ENCODE measurements at places on chromosomes 6 and 20.

DNA sequence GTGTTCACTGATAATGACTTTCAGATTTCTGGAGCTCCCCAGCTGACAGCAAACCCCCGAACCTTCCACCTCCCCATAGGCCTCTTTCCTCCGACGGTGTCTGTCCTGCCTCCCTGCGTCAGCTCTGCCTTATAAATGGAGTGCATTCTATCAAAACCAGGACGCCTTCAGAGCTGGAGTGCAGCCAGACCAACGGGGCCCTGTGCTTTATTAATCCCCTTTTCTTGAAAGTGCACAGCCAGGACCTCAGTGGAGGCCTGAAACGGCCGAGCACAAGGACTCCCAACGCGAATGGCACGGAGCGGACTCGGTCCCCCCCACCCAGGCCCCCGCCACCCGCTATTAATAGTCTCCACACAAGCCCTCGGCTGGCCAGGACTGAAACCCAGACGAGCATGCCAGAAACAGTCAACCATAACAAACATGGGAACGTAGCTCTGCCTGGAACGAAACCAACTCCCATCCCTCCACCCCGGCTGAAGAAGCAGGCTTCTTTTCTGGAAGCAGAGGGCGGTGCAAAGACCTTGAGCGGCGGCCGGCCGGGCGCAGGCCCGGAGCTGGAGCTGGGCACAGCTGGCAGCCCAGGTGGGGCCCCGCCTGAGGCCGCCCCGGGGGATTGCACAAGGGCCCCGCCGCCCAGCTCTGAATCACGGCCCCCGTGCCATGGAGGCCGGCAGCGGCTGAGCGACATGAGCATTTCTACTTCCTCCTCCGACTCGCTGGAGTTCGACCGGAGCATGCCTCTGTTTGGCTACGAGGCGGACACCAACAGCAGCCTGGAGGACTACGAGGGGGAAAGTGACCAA lies 42.3 kb upstream of the NAA20 start:
- DNase-seq = no peak

GRCh38 chr6:154457046-154457713 lies 53.3 kb downstream of the CNKSR3 start:
- no peak for DNase-seq

DNA sequence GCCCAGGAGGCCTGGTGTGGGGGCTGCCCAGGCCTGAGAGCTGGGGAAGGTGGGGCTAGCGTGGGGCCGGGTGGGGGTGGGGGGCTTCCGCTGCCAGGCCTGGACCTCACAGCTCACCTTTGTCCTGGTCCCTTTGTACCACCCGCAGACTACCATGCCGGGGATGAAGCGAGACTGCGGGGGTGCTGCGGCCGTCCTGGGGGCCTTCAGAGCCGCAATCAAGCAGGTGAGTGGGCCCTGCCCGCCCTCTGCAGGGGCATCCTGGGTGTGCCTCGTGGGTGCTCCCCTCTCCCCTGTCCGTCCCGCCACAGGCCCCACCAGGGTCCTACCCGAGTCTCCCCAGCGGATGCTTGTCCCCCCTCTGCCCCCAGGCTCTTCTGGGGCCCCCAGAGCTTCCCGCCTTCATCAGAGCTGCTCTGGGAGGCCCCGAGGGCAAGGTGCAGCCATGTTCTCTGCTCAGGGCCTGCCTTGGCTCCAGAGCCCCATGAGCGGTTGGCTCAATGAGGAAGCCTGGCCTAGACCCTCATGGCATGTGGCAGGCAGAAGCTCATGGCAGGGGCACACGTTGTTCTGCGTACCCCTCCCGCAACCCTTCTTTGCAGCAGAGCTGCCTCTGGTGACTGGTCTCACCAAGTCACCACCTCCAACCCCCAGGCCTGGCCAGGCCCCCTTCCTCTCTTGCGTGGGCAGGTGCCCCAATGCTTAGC lies 14.5 kb downstream of the NPEPL1 start:
- DNase-seq = no peak

GRCh38 chr6:100283285-100283684 lies 181.4 kb downstream of the SIM1 start:
- no peak for DNase-seq

GRCh38 chr20:19815553-19815991 lies 57.5 kb downstream of the RIN2 start:
- DNase-seq = no peak

DNA sequence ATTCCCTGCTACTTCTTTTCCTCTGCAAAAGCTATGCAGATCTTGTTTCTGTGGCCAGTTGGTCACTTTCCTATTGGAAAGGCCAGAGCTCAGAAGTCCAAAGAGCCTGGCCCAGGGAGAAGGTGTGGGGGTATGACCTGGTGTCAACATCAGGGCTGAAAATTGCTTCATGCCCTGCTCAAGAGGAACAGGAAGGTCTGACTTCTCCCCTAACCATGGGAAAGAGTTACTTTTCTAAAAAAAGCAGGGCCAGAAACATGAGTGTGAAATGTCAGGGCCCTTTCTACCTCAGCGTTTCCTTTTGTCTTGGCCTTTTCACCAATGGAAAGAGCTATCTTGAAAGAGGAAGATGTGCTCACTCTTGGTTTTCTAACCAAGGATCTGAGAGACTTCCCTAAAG lies 117.4 kb downstream of the MAFB start:
- DNase-seq = no peak

GRCh38 chr6:36825452-36825851 lies 13.8 kb downstream of the CPNE5 start:
- no peak for DNase-seq

All from stimulated activated CD8-positive, alpha-beta memory T cell treated with anti-CD3 and anti-CD28 coated beads, Interleukin-4, amount 100 ng/mL, for 24 hours (primary cell).